ENCODE measurements at places on chromosomes 13 and 19.

DNA sequence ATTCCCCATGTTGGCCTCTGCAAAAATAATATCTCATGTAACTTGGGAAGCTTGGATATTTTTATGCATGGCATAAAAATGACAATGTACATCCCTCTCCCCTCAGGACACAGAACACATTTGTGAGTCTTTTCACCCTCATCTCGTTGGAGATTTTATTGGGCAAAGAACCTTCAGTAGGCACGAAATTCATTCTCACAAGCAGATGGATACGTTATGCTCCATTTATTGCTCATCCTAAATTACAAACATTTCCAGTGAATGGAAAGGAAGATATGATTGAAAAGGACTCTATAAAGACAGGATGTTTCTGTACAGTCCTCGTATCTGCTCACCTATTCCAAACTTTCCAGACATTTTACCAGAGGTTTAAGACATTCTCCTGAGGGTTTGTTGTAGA lies 1175.8 kb downstream of the UQCRFS1 start:
- no peak for DNase-seq

DNA sequence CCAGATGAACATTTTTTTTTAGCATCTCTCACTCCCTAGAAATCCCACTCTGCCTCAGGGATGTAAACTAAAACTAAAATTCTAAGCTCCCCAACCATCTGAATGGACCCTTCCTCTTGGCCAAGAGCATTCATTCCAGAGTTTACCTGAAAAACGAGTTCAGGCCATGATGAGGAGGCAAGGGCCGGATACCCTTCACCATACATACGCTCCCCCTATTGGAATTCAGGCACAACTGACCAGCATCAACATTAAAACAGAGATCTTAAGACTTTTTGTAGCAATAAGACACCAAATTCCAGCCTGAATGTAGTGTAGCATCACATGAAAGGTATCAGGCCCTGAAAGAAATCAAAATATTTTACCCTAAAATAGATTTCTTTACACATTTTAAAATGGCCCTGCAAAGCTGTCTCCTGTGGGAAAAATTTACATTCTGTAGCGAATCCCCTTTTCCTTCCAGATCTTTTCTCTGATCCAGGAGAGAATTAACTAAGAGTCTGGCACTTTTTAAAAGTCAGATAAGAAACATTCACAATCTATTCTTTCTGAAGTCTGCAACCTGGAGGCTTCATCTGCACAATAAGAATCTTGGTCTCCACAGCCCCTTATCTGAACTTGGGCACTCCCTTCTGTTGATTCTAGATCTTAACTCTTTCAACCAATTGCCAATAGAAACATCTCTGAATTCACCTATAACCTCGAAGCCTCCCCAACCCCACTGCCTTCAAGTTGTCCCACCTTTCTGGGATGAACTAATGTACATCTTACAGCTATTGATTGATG lies 888.5 kb downstream of the UQCRFS1 start:
- DNase-seq = no peak

GRCh38 chr13:33349986-33350826 lies 64.7 kb upstream of the STARD13 start:
- DNase-seq = peak; percentile 88

DNA sequence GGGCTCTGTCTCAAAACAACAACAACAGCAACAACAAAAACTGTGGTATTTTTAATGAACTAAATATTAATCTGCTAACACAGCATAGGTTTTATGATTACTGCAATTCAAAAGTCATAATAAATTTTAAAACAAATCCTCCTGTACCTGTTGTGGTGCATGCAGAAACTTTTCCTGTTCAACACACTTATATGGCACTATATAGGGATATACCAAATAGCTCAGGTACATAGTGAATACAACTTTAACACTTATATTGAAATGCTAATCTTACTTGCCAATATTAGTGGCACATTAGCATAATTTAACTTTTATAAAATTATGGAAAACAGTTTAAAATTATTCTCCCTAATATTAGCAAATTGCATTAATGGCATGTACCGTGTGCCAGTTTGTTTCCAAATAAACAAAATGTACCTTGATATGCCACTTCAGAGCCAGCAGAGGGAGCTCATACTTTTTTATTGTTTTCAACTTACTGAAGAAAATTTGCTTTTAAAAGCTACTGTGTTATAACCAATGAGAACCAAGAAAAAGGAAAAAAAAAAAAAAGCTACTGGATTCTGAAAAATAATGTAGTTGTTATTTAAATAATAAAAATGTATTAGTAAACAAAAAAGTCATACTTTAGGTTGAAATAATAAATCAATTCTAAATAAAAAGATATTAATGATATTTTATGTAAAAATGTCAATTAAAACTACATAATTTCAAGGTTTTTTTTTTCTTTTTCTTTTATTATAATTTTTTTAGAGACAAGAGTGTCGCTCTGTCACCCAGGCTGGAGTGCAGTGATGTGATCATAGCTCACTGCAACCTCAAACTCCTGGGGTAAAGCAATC lies 18.0 kb upstream of the RBM26 start:
- no peak for DNase-seq

DNA sequence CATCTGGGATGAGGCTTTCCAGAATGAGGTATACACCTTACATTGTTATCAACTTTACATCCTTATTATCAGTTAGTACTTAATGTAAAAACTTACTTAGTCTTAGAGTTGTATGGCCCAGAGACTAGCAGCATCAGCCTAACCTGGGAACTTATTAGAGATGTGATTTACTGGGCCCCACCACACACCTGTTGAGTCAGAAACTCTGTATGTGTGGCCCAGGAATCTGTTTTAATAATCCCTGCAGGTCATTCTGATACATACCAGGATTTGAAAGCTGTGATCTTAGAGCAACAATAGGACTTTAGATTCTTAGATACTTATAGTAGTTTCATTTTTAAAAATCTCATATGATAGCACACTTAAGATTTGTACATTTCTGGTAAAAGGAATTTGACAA lies 17.4 kb downstream of the FNDC3A start:
- DNase-seq = no peak

- DNase-seq = no peak
These were observed 17.5 kb downstream of the ELAVL3 start for GRCh38 chr19:11463391-11463790.

- no peak for DNase-seq
These were observed 55.4 kb downstream of the KCTD12 start for GRCh38 chr13:76830805-76831204.

GRCh38 chr13:27375686-27376326 lies 48.6 kb upstream of the GTF3A start:
- DNase-seq = no peak

DNA sequence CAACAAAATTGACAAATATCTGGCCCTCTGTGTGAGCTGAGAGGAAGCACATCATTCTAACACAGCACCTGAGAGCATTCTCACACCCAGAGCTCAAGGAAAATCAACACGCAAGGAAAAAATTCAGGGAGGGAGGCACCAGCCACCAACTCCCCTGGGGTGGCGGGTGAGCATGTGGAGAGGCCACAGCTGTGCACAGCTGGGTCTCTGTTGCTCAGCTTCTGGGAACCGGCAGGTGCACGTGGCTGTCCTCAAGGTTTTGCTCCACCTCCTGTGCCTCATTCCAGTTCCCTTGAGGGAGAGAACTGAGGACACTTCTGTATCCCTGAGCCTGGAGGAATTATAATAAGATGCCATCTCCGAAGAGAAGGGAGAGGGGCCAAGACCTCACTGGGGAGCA lies 134.0 kb downstream of the USP12 start:
- no peak for DNase-seq

DNA sequence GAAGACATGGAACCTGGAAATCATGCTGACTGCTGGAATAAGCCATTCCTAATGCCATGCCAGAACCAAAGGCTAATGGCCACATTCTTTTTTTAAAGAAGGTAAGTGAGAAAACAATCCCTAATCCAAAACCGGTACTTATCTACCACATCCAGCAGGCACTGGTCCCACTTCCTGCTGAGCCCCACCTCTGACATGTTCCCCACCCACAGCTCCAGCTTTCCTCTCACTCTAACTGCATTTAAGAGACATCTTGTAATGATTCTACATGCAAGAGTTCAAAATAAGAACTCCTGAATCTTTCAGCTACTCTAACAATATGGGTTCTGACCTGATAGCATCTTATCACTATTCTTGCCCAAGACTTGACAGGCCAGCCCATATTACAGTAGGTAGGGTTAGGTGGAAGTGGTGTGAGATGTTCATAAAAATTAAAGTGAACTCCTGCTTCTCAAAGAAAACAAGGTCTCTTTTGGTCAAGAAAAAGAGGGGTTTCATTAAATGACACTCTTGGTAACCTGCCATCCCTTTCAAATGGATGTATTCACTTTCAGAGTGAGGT lies 41.9 kb downstream of the N4BP2L2 start:
- no peak for DNase-seq

- DNase-seq = no peak
These were observed 350.0 kb downstream of the ZNF536 start for GRCh38 chr19:30722186-30722585.

DNA sequence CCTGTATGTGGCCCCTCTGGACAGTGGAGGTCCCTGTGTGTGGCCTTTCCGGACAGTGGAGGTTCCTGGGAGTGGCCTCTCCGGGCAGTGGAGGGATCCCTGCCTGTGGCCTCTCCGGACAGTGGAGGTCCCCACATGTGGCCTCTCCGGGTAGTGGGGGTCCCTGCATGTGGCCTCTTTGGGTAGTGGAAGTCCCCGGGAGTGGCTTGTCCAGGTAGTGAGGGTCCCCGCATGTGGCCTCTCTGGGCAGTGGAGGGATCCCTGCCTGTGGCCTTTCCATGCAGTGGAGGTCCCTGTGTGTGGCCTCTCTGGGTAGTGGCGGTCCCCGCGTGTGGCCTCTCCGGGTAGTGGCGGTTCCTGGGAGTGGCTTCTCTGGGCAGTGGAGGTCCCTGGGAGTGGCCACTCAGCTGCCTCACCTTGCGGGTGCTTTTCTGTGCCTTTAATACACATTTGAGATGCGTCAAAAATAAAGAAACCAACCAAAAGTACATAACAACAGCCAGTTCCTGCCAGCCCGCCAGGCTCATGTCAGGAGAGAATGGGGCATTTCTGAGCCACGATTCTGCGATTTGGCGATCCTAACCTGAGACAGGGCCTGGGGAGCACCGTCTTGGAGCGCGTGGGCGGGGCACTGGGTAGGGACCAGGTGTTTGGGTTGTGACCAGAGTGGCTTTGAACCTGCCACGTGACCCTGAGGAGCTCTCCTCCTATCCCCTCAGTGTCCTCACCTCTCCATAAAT lies 194.7 kb downstream of the ZNF536 start:
- DNase-seq = no peak

DNA sequence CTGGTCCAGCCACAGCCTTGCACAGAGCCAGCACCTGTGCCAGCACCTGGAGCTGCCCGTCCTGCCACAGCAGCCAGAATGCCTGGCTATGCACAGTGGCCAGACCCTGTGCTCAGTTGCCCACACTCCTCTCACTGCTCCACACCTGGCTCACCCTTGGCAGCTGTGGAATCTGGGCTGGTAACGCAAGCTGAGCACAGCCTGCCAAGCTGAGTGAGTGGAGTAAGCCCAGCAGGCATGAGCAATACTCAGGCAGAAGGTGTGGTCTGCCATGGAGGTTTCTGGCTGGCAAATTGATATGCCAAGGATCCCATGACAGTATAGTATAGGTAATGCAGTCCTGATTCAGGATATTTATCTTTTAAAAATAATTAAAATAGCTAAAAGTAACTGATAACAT lies 122.2 kb downstream of the PCDH9 start:
- DNase-seq = no peak

DNA sequence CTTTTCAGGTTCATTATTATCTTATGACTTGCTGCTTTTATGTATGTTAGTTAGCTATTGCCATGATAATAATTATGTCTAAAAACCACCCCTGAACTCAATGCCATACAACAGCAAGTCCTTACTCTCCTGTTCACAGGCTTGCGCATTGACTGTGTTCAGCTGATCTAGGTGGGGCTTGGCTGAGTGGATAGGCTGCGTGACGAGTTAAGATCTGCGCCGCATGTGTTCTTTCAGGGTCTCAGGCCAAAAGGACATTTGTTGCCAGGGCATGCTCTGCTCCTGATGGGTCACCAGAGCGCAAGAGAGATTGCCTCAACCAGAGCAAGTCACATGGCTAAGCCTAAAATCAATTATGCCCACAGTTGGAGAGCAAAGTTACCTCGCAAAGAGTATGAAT lies 859 bp downstream of the ZNF568 start:
- no peak for DNase-seq

DNA sequence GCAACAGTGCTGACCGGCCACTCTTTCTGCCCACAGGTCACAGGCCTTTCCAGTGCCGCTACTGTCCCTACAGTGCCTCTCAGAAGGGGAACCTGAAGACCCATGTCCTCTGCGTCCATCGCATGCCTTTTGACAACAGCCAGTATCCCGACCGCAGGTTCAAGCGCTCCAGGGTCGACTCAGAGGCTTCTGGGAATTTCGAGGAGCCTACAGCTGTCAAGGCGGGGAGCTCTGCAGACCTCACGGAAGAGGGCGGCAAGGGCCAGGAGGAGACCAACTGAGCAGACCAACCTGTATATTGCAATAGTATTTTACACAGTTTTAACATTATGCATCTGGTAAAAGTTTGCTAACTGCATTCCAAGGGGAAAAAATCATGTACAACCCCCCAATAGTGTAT lies 338.5 kb downstream of the ZNF536 start:
- no peak for DNase-seq

- no peak for DNase-seq
These were observed 139.6 kb downstream of the RXFP2 start for GRCh38 chr13:31878955-31879354.

Data from right kidney (tissue), 9 donors.